ENCODE measurements at places on chromosomes 12 and 14. TPM values are rescaled to one million over a fixed set of nuclear protein-coding genes. Genes with fewer than 3 reads are reported as not detected.

Gene BCL11B
- total RNA-seq, result 167 TPM

Gene HNRNPA1
- total RNA-seq, result 1,531 TPM

Gene RASAL1
- total RNA-seq, result 0.15 TPM

Gene RGS6
- total RNA-seq, result 11.1 TPM

Gene KLRC2
- not detected for total RNA-seq

Gene C14orf93
- 9.0 TPM for total RNA-seq

Gene HOXC5
- not detected for total RNA-seq

Measured in T-helper 17 cell (primary cell).